T47D (cell line): ENCODE measurements at places on chromosomes 4 and X.

- no peak for DNase-seq
Observed at GRCh38 chr4:37082912-37083311, 161.6 kb upstream of the NWD2 start.

- no peak for DNase-seq
Observed at GRCh38 chrX:32896088-32896487, 315.3 kb downstream of the DMD start.

DNA sequence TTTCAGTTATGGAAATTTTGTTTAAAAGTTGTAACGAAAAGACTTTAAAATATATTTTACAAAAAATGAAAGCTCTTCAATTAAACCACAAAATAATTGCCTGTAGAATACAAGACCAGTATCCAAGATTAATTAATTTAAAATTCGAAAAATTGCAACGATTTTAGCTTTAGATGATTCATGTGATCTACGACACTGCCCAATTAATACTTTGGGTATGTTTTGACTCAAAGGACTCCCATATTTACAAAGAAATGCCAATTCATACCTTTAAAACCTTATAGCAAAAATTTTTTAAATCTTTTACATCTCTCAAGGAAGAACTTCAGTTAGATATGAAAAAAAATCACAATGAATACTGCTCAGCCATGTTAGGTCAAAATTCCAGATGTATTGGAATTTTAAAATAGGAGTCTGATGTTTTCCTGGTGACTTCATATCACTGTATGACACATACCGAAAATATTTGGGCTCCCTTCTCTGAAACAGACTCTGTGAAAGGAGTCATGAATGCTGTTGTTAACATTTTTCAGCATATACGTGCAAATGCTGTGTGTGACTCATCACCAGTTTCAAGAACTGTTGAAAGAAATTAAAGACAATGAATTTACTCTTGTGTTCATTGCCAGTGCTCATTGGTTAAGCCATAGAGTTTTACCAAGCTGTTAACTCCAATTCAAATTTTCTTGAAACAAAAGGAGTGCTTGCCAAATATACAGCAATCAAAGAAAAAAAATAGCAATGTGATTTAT lies 13.8 kb upstream of the SMS start:
- DNase-seq: no peak

DNA sequence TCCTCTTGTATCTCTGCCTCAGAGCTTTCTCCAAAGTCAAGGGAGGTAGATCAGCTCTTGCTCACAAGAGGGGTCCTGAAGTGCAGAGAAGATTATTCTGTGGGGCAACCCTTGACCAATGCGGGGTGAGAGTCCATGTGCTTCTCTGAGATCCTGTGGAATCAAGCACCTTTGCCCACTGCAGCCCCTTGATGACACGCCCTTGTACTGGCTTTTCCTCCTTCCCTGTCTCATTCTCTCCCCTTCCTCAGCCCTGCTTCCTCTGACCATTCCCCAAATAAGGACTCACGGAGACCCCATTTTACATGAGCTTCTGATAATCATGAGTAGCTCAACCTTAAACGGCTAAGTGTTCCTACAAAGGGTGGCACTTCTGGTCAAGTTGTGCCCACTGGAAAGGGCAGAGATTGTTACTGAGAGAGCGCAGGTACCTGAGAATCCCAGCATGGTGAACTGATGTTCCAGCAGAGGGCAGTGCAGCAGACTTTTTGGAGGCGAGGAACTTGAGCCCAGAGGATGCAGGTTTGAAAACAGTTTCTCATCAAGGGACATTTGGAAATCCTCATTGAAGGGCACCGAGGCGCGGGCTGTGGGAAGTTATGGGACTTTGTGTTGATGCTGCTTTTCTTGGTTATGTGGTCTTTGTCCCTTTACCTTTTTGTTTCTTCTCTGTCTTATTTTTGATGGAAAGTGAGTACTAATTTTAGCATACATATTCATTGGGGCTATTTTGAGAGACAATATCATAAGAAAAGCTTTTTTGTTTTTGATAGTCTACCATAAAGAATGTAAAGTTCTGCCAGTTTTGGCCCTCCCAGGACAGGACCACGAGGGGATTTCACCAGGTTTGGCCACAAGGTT lies 201.3 kb downstream of the RBM46 start:
- peak; percentile 72 for DNase-seq

DNA sequence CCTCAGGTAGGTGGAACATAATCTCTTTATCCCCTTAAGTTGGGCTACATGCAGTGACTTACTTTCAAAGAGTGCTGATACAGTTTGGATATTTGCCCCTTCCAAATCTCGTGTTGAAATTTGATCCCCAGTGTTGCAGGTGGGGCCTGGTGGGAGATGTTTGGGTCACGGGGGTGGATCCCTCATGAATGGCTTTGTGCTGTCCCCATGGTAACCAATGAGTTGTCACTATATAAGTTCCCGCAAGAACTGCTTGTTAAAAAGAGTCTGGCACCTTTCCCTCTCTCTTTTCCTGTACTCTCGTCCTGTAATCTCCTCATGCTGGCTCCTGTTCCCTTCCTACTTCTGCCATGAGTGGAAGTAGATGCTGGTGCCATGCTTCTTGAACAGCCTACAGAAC lies 71.3 kb downstream of the GLRA3 start:
- DNase-seq: no peak

- DNase-seq: no peak
Observed at GRCh38 chr4:71293705-71294104, 45.1 kb upstream of the SLC4A4 start.

- no peak for DNase-seq
Observed at GRCh38 chrX:151370906-151371305, 26.1 kb upstream of the VMA21 start.

- DNase-seq: no peak
Observed at GRCh38 chr4:24700118-24700517, 95.3 kb upstream of the SOD3 start.

DNA sequence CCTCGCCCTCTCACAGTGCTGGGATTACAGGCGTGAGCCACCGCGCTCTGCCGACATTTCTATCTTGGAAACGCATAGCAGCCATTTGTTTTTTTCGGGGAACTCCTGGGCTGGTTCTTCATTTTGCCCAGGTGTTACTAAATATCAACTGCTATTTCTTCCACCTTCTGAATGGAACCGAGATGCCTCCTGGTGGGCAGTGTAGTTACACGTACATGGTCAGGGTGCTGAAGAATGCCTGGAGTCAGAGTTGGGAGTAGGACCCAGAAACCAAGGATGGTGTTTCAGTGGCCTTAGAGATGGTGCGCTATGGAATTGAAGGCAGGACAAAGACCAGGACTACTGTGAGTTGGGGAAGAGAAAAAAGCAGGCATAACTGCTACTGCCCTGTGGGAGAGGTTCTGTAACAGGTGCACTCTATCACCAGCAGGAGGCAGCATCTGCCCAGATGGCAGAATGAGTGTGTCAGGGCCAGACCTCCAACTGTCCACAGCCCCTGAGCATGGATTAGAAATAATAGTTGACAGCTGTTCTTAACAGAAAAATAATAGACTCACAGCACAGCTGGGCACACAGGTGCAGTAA lies 81.7 kb downstream of the ZC4H2 start:
- no peak for DNase-seq

DNA sequence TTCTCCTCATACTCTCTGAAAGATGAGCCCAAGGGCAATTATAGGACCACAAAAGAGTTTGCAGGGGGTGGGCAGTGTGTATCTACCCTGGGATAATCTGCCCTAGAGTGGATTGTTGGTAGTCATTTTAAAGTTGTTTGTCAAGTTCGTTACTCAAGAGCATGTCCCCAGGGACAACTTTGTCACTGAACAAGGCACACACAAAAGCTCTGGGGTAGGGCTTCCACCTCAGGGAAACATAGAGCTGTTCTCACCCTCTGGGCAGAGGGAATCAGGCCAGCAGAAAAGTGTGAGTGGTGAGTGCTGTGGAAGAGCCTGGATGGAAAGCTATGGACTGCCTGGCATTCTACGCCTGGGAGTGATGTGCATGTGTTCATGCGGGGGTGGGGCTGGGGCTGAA lies 23.3 kb upstream of the LEF1 start:
- no peak for DNase-seq

- DNase-seq: no peak
Observed at GRCh38 chrX:30904186-30904585, 15.1 kb upstream of the TAB3 start.

- no peak for DNase-seq
Observed at GRCh38 chr4:105197777-105198176, 51.1 kb downstream of the TET2 start.

DNA sequence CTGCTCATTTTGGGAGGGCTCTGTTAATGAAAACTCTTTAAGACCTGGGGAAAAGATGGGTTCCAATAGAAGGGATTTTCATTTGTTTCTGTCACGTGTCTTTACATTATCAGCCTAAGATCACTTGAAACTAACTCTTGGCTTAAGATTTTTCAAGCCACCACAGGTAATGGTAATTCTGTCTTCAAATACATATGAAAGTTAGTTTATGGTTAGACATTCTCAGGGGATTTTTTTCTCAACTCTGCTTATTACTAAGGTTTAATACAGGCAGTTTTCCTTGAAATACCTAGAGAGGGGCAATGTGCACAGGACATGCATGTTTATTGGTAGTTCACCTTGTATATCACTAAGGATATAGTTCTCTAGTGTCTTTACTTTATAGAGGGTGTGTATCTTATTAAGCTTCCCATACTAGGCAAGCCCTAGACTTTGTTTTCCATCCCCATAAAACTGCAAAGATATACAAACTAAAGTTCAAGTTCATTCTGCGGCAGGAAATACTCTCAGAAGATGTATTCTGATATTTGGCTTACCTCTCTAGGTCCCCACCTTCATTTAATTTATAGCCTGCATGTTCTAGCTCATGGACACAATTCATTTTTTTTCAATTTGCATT lies 38.2 kb upstream of the MYOZ2 start:
- DNase-seq: no peak

DNA sequence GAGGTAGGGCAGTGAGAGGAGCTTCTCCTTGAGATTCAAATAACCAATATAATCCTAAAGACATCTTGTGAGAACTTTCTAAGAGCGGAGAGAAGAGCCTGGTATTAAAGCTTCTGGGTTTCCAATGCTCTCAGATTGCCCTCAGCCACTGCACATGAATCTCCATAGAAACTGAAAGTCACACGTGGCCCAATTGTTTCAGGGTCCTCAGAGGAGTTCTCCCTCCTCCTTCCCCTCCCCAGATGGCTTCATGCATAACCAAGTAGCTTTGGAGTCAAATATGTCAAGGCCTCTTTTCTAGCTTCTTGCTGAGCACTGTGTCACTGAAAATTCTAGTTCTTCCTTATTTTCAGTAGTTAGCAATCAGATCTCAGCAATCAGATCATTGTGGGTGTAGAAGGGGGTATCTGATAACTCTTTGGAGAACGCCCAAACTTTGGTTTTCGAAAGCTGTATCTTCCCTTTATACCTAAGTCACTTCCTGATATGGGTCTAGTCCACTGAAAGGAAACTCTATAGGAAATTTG lies 2.2 kb downstream of the BTK start:
- no peak for DNase-seq

- DNase-seq: no peak
Observed at GRCh38 chr4:161486461-161486860, 677.3 kb downstream of the FSTL5 start.
